ENCODE measurements at places on chromosomes 13 and 19. TPM values are rescaled to one million over a fixed set of nuclear protein-coding genes. Genes with fewer than 3 reads are reported as not detected.

DNA sequence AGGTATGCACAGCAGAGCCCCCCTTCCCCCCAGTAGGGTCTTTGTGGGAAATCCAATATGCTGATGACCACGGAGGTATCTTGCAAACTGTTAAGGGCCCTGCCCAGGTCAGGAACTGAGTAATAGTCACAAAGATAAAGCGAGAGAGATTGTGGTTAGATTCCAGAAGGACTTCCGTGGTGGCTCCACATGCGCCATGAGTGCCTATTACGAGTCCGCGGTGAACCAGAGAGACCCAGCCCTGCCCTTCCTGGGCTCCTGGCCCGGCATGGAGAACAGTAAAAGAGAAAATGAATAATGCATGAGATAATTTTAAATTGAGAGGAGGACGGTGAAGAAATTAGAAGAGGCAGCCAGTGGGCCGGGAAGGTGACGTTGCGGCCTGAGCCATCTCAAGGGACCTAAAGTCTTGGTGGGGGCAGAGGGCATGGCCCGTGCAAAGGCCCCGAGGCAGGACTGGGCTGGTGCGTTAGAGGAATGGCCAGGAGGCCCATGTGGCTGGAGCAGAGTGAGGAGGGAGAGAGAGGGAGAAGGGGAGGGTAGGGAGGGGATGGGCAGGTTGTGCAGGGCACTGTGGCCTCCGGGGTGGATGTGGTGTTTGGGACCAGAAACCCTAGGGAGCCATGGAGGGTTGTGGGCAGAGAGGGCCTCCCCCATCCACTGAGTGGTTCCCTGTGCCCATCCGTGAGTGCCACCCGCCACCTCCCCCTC lies 46.6 kb upstream of the NFIC start:
- no peak for DNase-seq

DNA sequence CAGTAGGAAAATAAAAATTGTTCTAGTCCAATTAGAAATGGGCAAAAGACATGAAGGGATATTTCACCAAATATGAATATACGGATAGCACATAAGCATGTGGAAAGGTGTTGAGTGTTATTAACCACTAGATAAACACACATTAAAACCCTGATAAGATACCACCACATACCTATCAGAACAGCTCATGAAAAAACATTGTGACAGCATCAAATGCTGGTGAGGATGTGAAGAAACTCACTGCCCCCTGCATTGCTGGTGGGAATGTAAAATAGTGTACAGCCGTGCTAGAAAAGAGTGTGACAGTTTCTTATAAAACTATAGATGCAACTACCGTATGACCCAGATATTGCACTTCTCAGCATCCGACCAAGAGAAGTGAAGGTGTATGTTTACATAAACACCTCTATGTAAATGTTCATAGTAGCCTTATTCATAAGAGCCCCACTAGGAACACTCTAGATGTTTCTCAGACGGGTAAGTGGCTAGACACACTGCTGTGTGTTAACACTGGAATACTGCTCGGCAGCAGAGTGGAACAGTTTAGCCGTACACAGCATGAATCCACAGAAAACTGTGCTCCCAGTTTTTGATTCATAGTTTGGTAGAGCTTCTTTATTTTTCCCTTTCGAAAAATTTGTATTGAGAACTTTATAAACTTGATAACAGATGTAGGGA lies 321.1 kb downstream of the MYO16 start:
- no peak for DNase-seq

DNA sequence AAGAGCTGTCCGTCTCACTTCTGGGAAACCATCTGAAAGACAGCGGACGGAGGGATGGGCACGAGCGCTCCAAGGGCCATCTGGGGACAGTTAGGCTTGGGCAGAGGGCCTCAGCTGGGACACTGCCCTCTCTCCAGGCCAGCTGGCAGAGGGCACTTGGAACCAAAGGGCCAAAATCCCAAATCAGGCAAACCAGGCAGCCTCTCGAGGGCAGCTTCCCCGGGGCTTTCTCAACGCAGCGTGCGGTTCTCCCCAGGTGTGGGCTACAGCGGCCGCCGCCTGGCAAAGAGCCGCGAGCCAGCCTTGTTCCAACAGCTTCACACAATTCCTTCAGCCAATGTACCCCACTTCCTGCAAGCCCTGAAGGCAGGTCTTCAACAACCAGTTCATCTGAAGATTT lies 5.0 kb downstream of the MLLT1 start:
- no peak for DNase-seq

COX7A1 gene
- polyA plus RNA-seq, result 34.6 TPM

- DNase-seq, result no peak
These were observed 213.7 kb downstream of the B3GLCT start for GRCh38 chr13:31413516-31413915.

DNA sequence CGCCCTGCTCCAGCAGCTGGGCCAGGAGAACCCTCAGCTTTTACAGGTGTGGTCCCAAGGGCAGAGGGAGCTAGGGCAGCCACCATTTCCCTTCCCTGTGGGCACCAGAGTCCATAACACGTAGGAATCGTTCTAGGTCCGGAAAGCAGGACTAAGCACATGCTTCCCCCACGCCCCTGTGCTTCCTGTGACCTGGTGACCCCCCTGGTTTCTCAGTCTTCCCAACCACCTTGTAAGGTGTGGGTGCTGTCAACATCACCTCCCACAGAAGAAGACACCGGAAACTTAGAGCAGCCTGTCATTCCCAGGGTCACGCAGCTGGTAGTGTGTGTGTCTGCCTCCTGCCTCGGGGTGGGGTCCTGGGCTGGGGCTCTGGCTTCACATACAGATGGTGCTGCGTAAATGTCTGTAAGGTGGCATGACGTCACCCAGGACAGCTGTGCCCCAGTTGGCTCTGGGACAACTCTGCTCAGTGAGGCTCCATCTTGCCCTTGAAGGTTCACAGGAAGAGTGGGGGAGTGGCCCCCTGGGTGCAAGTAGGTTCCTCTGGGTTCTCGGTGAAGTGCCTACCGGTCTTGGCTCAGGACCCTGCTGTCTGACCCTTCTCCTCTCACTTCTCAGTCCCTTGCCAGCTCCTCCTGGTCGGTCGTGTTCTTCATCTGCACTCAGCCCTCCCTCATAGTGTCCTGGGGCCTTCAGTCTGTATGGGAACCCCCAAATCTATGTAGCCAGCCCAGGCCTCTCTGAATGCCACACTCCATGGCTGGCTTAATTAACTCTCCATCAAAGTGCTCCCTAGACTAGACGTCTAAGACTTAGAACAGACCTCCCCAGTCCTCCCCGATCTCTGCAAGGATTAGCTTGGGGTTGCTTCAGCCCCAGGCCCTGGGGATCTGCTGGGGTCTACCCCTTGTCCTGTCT lies 4.0 kb downstream of the RAD23A start:
- no peak for DNase-seq

DNA sequence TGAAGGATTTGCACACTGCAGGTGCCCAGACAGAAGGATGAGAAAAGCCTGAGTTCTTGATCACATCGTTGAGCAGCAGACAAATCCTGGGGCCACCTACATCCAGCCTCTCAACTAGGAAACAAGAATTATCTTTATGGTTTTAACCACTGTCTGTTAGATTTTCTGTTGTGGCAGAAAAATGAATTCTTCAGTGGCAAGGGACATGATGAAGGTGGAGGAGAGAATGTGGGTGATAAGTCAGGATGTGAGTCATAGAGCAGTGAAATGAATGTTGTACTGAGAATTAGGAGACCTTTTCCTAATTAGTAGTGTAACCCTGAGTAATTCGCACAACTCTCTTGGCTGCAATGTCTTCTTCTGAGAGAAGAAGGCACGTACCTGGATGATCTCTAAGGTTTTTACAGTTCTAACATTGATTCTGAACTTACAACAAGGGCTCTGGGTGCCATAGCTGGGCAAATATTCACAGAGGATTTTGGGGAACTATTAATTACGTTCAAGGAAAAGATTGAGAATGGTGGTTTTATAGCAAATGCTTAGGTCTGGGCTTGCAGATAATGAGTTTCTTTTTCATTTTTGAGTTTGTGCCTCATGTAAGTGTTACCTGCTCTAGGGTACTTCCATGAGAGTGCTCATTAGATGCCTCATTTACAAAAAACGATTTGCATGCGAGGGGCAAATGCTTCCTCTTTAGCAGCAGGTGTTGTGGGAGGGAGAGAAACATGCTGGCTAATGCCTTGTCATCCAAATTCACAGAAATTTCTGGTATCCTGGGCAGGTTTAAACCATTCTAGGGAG lies 111.0 kb upstream of the KL start:
- no peak for DNase-seq

- DNase-seq, result no peak
These were observed 1369.1 kb downstream of the UQCRFS1 start for GRCh38 chr19:27843861-27844260.
